ENCODE measurements at places on chromosomes 6 and 20.

GRCh38 chr20:609371-609964 lies 641 bp downstream of the TCF15 start:
- H3K4me1 ChIP-seq, result no peaks in the 10 kb centered on the region
- no peaks in the 10 kb centered on the region for H3K36me3 ChIP-seq
- DNase-seq, result no peak
- H3K27ac ChIP-seq, result no peak overlapping the region

- H3K36me3 ChIP-seq, result no peaks in the 10 kb centered on the region
- no peak overlapping the region for H3K4me3 ChIP-seq
- H3K27me3 ChIP-seq, result no peaks in the 10 kb centered on the region
- no peak for DNase-seq
- H3K27ac ChIP-seq, result no peak overlapping the region
Measured at GRCh38 chr6:69487688-69488087, 309.1 kb downstream of the LMBRD1 start.

- H3K4me3 ChIP-seq, result no peak overlapping the region
- H3K27ac ChIP-seq, result no peak overlapping the region
- H3K27me3 ChIP-seq, result no peaks in the 10 kb centered on the region
- peaks cover 22% of the 10 kb centered on the region for H3K4me1 ChIP-seq
- DNase-seq, result no peak
- H3K36me3 ChIP-seq, result no peaks in the 10 kb centered on the region
Measured at GRCh38 chr6:108785653-108786052, 62.6 kb upstream of the ARMC2 start.

- DNase-seq, result no peak
- no peak overlapping the region for H3K4me3 ChIP-seq
- no peaks in the 10 kb centered on the region for H3K4me1 ChIP-seq
- no peak overlapping the region for H3K27ac ChIP-seq
Measured at GRCh38 chr6:106126482-106126881, 40.3 kb downstream of the PRDM1 start.

DNA sequence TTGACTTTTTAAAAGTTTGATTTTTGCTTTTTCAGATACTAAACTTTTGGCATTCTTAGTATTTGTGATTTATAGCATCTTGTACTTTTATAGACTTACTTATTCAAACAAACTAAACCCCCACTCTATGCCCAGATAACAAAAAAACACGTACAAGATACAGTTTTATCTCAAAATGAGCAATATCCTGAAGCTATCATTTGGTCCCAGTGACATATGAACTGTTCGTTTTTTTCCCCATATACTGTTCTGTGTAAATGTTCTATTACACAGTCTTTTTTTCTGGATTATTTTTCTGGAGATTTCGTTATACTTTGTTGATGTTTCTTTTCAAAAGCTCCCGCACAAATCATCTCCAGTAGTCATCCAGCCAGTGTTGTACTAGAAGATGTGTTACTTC lies 27.3 kb upstream of the SERINC3 start:
- no peaks in the 10 kb centered on the region for H3K36me3 ChIP-seq
- no peak for DNase-seq
- H3K4me1 ChIP-seq, result peaks cover 18% of the 10 kb centered on the region
- no peak overlapping the region for H3K4me3 ChIP-seq
- H3K27me3 ChIP-seq, result no peaks in the 10 kb centered on the region

GRCh38 chr20:46695892-46696291 lies 6.6 kb upstream of the TP53RK start:
- DNase-seq, result no peak
- no peaks in the 10 kb centered on the region for H3K36me3 ChIP-seq
- no peak overlapping the region for H3K27ac ChIP-seq
- H3K4me3 ChIP-seq, result no peak overlapping the region

- H3K4me3 ChIP-seq, result no peak overlapping the region
- H3K27me3 ChIP-seq, result no peaks in the 10 kb centered on the region
- no peaks in the 10 kb centered on the region for H3K36me3 ChIP-seq
- no peak overlapping the region for H3K27ac ChIP-seq
- no peak for DNase-seq
- no peaks in the 10 kb centered on the region for H3K4me1 ChIP-seq
Measured at GRCh38 chr6:127791779-127792528, 108.9 kb downstream of the THEMIS start.

GRCh38 chr6:98967616-98968015 lies 19.9 kb upstream of the FBXL4 start:
- no peak overlapping the region for H3K4me3 ChIP-seq
- no peaks in the 10 kb centered on the region for H3K36me3 ChIP-seq
- DNase-seq, result no peak
- no peaks in the 10 kb centered on the region for H3K4me1 ChIP-seq
- peaks cover 24% of the 10 kb centered on the region for H3K27me3 ChIP-seq

- DNase-seq, result no peak
- H3K27me3 ChIP-seq, result no peaks in the 10 kb centered on the region
- peaks cover 26% of the 10 kb centered on the region for H3K4me1 ChIP-seq
- peak overlapping the region; percentile 75 for H3K27ac ChIP-seq
- H3K36me3 ChIP-seq, result no peaks in the 10 kb centered on the region
Measured at GRCh38 chr6:41732591-41733359, 2.6 kb downstream of the TFEB start.

DNA sequence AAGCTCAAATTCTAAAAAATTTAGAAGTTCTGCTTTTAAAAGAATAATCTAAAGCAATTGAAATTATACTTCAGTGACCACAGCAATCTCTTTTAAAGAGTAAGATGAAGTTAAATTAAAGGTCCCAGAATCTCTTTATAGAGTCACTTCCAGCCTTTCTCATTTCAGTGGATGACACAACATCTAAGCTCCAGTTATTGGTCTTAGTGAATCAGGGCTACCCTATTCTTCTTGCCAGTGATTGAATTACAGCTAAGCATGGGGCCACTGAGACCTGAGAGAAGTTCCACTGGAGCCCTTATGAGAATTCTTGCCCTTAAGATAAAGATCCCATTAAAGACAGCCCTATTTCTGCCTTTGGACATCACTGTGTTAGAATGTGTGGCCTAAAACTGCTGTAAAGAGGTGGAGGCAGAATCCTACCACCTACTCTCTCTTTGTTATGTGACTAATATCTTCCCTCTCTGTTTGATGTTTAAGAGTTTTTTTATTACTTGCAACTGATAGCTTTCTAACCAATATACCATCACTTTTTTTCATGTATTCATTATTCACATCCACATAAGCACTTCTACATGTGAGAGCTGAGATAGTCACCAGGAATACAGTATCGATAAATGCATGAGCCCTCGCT lies 128.6 kb downstream of the UNC5CL start:
- H3K4me1 ChIP-seq, result 0 out of 2 replicates have a peak, but pooled peaks cover 3% of the 10 kb centered on the region
- no peak for DNase-seq
- H3K4me3 ChIP-seq, result no peak overlapping the region
- H3K27me3 ChIP-seq, result no peaks in the 10 kb centered on the region

- no peak for DNase-seq
- no peaks in the 10 kb centered on the region for H3K4me1 ChIP-seq
Measured at GRCh38 chr20:18802012-18802634, 11.5 kb upstream of the SCP2D1 start.

- H3K27me3 ChIP-seq, result no peaks in the 10 kb centered on the region
- H3K4me3 ChIP-seq, result no peak overlapping the region
- no peak for DNase-seq
- no peaks in the 10 kb centered on the region for H3K36me3 ChIP-seq
- H3K27ac ChIP-seq, result no peak overlapping the region
Measured at GRCh38 chr6:105001906-105002305, 45.0 kb downstream of the LIN28B start.

DNA sequence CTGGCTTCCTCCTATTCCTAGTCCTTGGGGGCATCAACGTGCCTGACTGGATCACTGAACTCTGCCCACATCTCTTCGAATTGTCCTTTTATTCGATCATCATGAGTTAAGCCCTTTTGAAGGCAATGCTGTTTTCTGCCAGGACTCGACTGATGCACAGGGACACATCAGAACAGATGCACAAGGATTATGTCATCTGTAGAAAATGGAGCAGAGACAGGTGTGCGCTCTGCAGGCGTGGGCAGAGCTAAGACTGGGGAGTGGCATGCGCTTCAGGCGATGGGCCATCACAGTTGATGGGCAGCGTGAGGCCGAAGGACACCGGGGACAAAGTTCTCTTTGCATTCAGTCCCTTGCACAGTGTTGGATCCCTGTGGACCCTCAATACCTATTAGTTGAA lies 13.1 kb downstream of the GABRR1 start:
- no peaks in the 10 kb centered on the region for H3K27me3 ChIP-seq
- H3K27ac ChIP-seq, result no peak overlapping the region
- no peak for DNase-seq

DNA sequence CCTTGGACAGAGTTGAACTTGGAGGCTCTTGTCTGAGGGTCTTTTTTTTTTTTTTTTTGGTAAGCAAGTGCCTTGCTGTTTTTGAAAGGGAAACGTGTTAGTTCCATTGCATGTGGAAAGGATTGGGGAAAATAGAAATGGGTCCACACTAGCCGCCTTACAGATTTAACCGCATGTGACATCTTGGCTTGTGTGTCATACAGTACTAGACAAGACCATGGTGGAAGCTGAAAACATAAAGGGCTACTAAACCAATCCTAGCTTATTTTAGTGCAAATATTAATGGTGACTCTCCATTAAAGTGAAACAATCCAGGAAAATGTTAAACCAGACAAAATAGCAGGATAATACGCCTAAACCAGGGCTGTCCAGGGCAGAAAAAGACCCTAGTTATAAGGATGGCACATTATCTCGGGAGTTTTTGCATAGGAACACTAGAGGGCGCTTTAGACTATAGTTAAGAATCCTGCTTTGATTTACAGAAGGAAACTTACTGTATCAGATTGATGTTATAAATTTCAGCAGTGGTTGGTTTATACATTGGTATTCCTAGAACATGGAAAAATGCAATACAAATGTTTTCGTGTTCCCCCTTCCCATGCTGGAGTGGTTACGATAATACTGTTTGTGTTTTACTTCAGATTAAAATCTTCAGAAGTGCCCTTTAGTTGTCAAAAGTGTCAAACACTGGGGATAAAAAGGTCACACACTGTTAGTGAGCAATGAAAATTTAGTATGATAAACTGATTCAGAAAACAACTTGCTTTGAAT lies 59.8 kb upstream of the DEK start:
- no peak overlapping the region for H3K4me3 ChIP-seq
- no peaks in the 10 kb centered on the region for H3K4me1 ChIP-seq
- H3K27me3 ChIP-seq, result no peaks in the 10 kb centered on the region
- DNase-seq, result peak; percentile 35
- H3K27ac ChIP-seq, result no peak overlapping the region

GRCh38 chr6:492816-493414 lies 101.4 kb downstream of the IRF4 start:
- H3K4me1 ChIP-seq, result no peaks in the 10 kb centered on the region
- no peak for DNase-seq
- no peak overlapping the region for H3K27ac ChIP-seq
- H3K27me3 ChIP-seq, result no peaks in the 10 kb centered on the region

- no peaks in the 10 kb centered on the region for H3K36me3 ChIP-seq
- no peaks in the 10 kb centered on the region for H3K4me1 ChIP-seq
- no peak overlapping the region for H3K4me3 ChIP-seq
- no peak overlapping the region for H3K27ac ChIP-seq
- no peaks in the 10 kb centered on the region for H3K27me3 ChIP-seq
Measured at GRCh38 chr20:39745380-39745779, 783.2 kb downstream of the DHX35 start.

- H3K36me3 ChIP-seq, result peaks cover 23% of the 10 kb centered on the region
- no peak for DNase-seq
- H3K4me1 ChIP-seq, result no peaks in the 10 kb centered on the region
Measured at GRCh38 chr6:75126518-75126917, 79.3 kb downstream of the COL12A1 start.

- no peak for DNase-seq
- no peak overlapping the region for H3K4me3 ChIP-seq
- H3K36me3 ChIP-seq, result no peaks in the 10 kb centered on the region
Measured at GRCh38 chr6:100763617-100764241, 117.4 kb downstream of the ASCC3 start.

DNA sequence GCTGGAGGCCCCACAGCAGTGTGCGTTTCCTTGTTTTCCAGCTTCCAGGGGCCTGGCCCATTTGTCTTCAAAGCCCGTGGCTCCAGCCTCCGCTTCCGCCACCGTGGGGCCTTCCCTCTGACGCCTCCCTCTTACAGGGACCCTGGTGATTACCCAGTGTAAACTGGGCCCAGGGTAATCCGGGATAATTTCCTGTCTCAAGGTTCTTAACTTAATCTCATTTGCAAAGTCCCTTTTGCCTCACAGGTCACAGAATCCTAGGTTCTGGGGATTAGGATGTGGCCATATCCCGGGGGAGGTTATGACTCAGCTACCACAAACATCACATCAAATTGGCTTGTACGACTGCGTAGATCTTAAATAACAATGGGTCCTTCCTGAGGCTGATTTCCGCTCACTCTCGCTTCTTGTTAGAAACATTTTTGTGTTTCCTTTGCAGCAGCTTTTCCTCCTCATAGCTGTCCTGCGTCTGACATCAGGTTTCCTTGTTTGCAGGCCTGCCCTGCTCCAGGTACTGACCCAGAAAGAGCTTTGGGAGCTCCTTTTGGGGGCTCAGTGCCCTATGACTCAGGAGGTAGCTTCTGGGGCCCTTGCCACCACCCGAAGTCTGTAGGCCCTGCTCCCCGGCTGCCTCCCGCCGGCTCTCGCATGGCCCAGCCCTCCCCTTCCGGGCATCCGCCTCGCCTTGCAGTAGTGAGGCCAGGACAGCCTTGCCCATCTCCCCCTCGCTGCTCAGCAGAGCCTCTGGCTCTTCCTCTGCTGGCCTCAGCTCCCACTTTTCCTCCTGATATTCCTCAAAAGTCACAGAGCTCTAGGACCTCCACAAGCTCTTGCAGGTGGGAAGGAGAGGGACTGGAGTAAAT lies 100.5 kb downstream of the ERMARD start:
- H3K4me3 ChIP-seq, result no peak overlapping the region
- no peaks in the 10 kb centered on the region for H3K4me1 ChIP-seq
- H3K27ac ChIP-seq, result no peak overlapping the region
- no peaks in the 10 kb centered on the region for H3K36me3 ChIP-seq
- no peaks in the 10 kb centered on the region for H3K27me3 ChIP-seq

GRCh38 chr20:48788486-48789072 lies 39.2 kb downstream of the PREX1 start:
- no peak for DNase-seq
- no peak overlapping the region for H3K27ac ChIP-seq
- no peaks in the 10 kb centered on the region for H3K36me3 ChIP-seq
- no peaks in the 10 kb centered on the region for H3K4me1 ChIP-seq
- H3K27me3 ChIP-seq, result no peaks in the 10 kb centered on the region
- H3K4me3 ChIP-seq, result no peak overlapping the region

DNA sequence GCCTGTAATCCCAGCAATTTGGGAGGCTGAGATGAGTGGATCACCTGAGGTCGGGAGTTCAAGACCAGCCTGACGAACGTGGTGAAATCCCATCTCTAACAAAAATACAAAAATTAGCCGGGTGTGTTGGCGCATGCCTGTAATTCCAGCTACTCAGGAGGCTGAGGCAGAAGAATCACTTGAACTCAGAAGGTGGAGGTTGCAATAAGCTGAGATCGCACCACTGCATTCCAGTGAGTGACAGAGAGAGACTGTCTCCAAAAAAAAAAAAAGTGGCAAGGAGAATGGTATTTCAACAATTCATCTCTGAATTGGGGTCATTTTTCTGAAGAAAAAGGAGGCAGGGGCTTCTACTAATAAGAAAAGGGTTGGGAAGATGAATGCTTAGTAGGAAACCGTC lies 111.5 kb upstream of the NHSL1 start:
- H3K27me3 ChIP-seq, result no peaks in the 10 kb centered on the region
- no peaks in the 10 kb centered on the region for H3K36me3 ChIP-seq
- H3K4me3 ChIP-seq, result no peak overlapping the region
- no peak overlapping the region for H3K27ac ChIP-seq
- H3K4me1 ChIP-seq, result no peaks in the 10 kb centered on the region
- DNase-seq, result no peak

All from HCT116 (cell line).